ENCODE measurements at places on chromosomes 3 and 15.
A peak's percentile ranks its signal among the peaks of the same experiment; 100 is the strongest.

DNA sequence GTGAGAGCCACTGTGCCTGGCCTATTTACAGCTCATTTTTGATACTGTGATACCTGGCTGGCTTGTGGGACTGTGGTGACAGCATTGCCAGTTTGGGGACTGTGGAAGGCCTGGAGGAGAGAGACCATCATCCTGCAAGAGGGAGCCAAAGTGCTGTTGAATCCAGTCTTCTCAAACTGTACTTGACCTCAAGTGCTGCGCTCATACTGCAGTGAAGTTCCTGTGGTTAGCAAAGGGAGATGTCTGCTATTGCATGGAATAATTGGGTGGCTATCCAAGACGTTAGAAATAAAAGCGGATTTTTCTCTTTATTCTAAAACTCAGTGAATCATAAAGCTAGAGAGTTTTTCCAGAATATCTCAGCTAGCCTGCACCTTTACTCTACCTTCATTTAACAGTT lies 83.4 kb downstream of the CCK start:
- DNase-seq, result no peak

GRCh38 chr3:12992629-12993516 lies 80.4 kb downstream of the IQSEC1 start:
- DNase-seq, result no peak

- peak; percentile 80 for DNase-seq
Measured at GRCh38 chr15:41661518-41662225, 1.5 kb downstream of the MGA start.

GRCh38 chr3:166052440-166052839 lies 215.2 kb upstream of the BCHE start:
- DNase-seq, result no peak

GRCh38 chr15:80750575-80750974 lies 28.6 kb upstream of the CEMIP start:
- no peak for DNase-seq

DNA sequence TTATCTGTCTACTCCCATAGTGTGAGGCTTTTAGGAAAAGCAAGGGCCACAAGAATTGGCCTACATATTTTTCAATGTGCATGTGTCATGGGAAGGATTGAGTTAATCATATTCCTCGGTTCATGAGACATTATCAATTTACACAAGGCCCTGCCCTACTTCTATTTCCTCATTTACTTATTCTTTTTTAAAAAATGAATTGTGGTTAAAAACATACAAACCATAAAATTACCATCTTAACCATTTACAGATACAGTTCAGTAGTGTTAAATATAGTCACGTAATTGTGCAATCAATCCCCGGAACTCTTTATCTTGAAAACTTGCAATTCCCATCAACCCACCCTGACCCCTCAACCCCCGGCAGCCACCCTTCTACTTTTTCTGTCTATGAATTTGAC lies 284.0 kb upstream of the GADL1 start:
- no peak for DNase-seq
